ACHN (cell line): ENCODE measurements at places on chromosomes 3 and 15.

DNA sequence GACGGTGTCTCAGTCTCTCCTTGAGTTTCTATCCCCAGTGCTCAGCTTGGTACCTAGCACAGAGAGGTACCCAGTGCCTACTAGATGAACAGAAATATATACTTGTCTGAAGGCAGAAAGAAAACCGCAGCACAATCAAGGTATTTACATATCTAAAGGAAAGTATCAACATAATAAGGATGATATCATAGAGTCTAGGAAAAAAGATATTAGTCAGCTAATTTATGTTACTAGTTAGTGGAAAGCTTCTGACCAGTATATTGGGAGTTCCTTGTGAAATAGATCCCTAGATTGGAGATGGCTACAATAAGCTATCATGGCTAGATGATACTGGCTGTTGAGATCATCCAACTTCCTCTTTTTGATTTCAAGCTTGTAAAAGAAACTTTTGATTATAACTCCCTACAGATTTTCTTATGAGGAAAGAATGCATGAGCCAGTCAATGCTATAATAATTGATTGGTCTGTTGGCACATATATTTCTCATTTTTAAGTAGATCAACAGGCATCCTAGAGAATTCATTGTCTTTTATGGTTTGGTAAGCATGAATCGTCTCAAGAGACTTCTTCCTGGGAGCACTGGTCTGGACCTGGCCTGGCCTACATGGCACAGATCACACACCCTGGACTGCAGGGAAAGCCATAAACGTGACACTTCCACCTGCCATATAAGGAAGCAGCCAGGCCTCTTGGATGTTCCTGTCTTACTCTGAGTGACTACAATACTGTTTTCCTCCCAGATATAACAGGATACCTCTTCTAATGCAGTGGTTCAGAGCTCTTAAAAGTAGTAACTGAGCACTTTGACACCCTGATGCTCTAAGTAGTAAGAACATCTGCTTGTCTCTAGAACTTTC, 60.7 kb downstream of the IMPG2 start:
- DNase-seq = no peak

DNA sequence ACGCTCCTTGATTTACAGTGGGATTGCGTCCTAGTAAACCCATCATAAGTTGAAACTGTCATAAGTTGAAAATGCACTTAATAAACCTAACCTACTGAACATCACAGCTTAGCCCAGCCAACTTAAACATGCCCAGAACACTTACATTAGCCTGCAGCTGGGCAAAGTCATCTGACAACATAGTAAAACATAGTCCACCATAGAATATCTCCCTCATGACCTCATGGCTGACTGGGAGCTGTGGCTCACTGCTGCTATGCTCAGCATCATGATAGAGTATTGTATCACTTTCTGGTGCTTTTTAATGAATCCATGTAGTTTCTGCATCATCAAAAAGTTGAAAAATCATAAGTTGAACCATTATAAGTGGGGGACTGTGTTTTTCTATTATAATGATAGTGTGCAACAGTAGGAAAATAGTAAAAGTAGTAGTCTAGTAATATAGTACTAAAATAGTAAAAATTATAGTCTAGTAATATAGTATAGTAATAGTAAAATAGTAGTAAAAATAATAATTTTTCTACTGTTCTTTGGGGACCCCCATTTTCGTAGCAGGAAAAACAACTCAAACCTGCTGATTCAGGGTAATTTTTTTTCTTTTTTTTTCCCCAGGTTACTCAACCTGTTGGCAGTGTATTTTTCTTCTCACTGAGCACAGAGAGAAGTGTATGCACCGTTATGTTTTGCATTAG, 233.5 kb downstream of the MYRIP start:
- no peak for DNase-seq

DNA sequence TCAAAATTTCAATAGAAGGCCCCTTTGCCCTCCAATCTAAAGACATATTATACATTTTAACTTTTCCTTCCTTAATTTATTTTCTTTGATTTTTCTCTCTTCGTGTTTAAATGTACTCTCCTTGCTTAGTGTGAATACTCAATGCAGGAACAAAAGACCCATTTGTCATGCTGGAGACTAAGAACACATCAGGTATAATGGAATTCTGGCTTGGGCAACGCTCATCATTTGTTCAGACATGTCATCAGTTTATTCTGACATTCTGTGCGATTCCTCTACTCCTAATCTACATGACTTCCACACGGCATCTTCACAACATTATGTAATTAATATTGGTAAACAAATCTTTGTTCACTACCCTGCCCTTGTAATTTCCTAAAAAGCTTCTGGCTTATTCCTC, 136.6 kb upstream of the LRRN1 start:
- no peak for DNase-seq

- no peak for DNase-seq
Measured at GRCh38 chr3:57896691-57897090, 111.5 kb upstream of the FLNB start.

- no peak for DNase-seq
Measured at GRCh38 chr15:81091889-81092558, 42.0 kb upstream of the CFAP161 start.

GRCh38 chr15:36612063-36612788, 32.8 kb downstream of the CDIN1 start:
- no peak for DNase-seq

GRCh38 chr15:57751177-57751800, 44.8 kb downstream of the POLR2M start:
- peak; percentile 16 for DNase-seq

- no peak for DNase-seq
Measured at GRCh38 chr15:60889491-60889890, 339.6 kb downstream of the RORA start.

DNA sequence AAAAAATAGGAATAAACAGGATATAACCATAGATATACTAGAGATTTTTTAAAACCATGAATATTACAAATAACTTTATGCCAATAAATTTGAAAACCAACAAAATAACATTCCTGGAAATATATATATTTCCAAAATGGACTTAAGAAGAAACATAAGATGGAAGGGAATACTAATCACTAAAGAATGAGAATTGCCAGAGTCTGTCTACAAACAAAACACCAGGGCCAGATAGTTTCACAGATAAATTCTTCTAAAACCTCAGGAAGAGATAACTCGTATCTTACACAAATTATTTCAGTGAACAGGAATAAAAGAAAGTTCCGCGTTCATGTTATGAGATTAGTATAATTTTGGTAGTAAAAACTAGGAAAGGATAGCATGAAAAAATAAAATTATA, 107.3 kb downstream of the HERC1 start:
- DNase-seq = no peak

DNA sequence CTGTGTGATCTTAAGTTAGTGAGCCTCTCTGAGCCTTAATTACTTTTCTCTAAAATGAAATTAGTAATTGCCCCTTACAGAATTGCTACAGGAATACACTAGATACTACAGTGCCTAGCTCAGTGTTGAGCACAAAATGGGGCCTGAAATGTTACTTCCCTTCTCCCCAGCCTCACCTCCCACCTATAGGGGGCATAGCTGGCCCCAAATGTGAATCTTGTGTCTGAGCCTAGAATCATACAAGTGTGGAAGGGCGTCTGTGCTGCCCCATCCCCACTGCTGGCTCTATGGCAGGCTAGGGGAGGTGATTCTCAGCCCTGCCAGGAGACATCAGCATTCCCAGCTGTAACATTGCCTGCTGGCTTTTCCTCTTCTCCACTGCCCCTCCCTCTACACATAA, 42.7 kb downstream of the IFT122 start:
- peak; percentile 7 for DNase-seq

- DNase-seq = no peak
Measured at GRCh38 chr3:56238299-56238698, 230.0 kb downstream of the ERC2 start.

DNA sequence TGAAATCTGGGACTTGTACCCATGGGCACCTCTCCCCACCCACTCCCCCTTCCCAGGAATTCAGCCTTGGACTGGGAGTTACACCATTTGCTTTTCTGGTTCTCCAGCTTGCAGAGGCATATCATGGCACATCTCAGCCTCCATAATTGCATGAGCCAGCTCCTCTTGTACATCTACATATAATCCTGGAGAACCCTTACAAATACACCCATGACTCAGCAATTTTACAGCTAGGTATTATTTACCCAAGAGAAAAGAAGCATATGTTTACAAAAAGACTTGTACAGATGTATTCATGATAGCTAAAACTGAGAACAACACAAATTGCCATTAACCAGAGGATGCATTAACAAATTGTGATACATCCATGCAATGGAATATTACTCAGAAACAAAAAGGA, 58.4 kb downstream of the RPLP1 start:
- DNase-seq = no peak

DNA sequence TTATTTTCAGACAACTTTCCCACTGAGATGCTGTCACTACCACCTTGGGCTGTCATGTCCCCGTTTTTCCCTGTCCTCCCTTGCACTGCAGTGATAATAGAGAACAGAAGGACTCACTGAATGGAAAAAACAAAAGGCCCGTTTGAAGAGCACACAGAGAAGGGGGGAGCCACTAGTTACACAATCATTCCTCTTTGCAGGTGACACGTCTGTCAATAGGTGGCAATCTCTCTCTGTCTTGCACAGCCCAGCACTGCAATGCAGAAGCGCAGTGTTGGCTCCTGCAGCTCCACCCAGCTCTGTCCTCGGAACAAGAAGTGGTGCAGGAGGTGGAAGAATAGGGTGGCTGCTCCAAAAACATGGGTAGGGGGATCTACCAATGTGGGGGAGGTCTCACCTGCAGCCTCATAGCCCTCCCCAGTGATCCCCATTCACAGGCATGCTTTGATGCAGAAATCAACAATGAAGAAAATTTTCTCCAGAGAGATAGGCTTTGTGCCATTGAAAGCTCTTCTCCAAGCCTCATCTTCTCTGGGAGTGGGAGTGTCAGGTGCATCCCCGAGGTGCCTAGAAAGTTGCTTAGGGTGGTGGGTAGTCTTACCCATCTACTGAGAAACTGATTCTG, 31.8 kb downstream of the FSTL1 start:
- peak; percentile 57 for DNase-seq

- DNase-seq = no peak
Measured at GRCh38 chr15:31245756-31246155, 80.9 kb upstream of the KLF13 start.

- no peak for DNase-seq
Measured at GRCh38 chr15:100862162-100862561, 17.5 kb upstream of the ALDH1A3 start.

DNA sequence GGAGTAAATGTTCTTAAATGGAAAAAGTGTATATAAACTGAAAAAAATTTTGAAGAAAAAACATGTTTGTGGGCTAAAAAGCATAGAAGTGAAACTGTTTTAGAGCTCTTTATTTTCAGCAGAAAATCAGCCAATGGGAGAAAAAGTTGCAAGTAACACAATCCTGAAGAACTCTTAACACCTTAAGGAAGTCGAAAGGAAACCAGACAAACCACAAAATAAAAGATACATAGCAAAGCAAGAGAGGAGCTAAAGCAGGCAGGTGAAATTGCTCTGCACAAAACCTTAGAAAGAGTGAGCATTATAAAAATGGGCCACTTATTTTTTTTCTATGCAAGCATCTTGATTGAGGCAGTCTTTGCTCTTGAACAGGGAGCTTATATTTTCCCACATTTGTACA, 300.5 kb downstream of the RAP2B start:
- DNase-seq = no peak

- DNase-seq = peak; percentile 2
Measured at GRCh38 chr15:39585389-39585841, 4.5 kb downstream of the THBS1 start.

GRCh38 chr3:105594219-105594618, 227.5 kb downstream of the ALCAM start:
- no peak for DNase-seq

GRCh38 chr3:158434412-158435038, 136.5 kb upstream of the MLF1 start:
- peak; percentile 76 for DNase-seq

DNA sequence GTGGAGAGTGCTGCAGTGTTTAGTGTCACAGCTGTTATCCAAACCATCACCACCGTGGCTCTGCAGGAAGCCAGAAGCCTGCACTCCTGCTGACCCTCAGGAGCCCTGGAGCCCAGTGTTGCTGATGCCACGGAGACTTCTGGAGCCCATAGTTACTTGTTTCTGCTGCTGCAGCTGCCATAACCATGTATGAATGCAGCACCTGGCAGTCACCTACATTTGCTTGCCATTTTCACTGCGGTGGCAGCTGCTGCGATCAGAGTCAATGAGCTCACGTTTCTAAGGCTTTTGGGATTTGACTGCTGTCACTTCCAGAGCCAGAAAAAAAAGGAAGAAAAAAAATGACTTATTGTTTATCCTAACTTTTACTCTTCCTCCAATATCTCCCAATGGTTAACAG, 299.2 kb upstream of the THRB start:
- DNase-seq = no peak

- DNase-seq = no peak
Measured at GRCh38 chr3:127151992-127152650, 40.8 kb upstream of the PRR23E start.

DNA sequence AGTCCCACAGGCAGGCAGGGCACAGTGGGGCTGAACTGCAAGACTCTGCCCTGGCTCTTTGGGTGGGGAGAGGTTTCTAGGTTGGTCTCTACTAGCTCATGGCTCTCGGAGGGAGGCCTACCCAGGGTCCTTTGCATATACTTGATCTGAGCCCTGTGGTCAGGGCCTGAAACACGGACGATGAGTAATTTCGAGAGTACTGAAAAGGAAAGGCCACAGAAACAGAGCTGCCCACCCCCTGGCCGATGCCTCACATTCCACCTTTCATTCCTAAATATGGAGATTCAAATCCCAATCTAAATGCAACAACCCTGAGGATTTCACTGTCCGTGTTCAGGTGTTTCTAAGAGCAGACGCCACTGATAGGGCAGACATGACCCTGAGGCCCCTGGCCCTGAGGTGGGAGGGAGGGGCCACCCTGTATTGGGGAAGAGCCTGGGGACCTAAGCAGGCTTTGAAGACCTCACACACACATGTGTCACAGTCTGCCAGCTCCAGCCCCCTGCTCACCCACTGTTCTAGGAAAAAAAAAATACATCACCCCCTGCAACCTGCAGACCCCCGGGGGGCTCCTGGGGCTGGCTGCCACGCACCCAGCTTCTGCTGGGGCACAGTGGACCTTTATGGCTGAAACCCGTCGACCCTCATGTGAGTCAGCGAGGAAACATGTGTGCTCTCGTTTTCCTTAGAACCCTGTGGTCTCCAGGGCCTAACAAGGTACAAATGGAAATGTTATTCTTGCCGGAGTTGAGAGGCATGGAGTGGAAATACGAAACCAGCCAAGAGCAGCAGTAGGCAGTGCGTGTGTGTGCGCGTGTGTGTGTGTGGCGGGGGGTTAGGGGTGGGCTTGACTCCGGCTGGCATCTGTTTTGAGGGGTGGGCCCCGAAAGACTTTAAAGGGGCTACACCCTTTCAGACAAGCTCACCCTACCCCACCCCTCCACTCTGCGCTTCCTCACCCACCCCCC, 112.7 kb downstream of the CHSY1 start:
- DNase-seq = no peak

- no peak for DNase-seq
Measured at GRCh38 chr3:104519468-104520227, 847.1 kb upstream of the ALCAM start.

- DNase-seq = no peak
Measured at GRCh38 chr3:119146578-119147375, 812 bp downstream of the TEX55 start.

GRCh38 chr15:44300572-44300971, 12.1 kb downstream of the GOLM2 start:
- DNase-seq = no peak
